ENCODE measurements at places on chromosomes 3 and 15.
A peak's percentile ranks its signal among the peaks of the same experiment; 100 is the strongest.

DNA sequence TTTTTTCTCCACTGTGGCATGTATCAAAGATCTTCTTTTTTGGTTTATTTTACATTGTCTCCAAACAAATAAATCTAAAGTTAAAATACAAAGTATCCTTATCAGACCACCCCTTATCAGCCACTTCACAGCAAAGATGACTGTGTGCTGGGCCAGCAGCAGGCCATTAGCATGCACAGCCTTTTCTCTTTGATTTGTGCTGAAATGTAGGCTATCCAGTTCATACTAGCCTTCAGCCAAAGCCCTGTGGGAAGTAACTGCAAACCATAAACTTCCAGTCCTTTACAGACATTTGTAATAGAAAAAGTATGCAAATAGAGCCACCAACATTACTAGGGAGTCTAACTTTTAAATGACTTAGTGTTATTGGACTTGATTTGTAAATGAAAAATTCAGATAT, 816.3 kb downstream of the FHIT start:
- no peak for DNase-seq

DNA sequence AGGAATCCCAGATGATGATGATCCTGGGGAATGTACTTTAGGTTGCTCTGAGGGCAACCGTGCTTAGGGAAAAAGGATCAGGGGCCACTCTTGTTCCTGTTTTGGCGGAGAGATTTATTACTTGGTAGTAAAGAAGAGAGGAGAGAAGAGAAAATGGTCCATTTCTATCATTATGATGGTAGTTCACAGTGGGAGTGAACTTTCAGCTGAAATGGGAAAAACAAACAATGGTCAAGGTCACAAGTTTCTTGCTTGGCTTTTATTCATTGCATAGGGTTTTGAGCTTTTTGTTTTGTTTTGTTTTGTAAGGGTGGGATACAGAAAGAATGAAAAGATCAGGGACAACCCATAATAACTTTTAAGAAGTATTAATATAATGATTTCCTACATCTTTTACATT, 7.7 kb upstream of the UMPS start:
- no peak for DNase-seq

- no peak for DNase-seq
Observed at GRCh38 chr3:49877716-49878115, 8.0 kb upstream of the CAMKV start.

DNA sequence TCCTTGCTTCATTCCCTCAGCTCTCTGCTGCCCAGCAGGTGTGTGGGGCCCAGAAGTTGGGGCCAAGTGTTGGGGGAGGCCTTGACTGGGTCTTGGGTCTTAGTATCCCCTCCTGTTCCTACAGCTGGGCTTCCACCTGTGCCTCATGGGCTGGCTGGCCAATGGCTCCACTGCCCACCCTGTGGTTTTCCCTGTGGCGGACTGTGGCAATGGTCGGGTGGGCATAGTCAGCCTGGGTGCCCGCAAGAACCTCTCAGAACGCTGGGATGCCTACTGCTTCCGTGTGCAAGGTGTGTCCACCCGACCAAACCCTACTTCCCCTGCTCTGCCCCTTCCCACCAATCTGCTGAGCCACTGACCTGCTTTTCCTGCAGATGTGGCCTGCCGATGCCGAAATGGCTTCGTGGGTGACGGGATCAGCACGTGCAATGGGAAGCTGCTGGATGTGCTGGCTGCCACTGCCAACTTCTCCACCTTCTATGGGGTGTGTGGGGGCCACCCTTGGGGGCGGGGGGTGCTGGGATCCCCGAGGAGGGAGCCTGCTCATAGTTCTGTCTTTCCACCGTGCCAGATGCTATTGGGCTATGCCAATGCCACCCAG, 10.9 kb downstream of the NT5DC2 start:
- no peak for DNase-seq

DNA sequence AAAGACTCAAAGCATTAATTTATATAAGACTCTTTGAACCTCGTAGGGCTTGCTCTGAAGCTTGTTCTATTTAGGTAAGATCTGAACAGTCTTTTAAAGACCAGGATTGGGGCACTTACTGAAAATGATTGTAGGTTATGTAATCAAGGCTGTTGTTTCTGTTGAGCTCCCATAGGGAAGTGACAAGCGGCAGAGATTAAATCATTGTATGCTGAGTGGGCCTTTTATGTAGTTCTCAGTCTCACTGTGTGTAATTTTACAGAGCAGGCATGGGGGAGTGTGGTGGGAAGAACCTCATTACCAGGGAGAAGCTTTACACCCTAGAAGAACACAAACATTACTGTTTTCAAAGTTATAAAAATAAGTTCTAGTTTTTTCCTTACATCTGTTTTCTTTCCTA, 160.0 kb upstream of the SNTN start:
- no peak for DNase-seq

DNA sequence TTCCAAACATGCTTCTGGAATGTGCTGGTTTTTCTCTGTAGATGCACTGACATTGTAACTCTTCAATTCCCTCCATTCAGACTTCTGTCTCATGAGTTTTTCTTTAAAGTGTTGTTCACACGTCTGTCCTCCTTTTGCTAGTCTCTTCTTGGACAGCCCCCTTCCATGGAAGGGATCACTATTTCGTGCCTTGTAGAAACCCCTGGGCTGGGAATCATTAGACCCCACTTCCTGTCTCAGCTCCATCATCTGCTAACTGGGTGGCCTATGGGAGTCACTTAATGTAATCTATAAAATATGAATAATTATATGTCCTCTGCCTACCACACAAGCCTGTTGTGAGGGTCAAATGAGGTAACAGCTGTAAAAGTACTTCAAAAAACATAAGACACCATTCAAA, 110.6 kb downstream of the THSD4 start:
- no peak for DNase-seq

DNA sequence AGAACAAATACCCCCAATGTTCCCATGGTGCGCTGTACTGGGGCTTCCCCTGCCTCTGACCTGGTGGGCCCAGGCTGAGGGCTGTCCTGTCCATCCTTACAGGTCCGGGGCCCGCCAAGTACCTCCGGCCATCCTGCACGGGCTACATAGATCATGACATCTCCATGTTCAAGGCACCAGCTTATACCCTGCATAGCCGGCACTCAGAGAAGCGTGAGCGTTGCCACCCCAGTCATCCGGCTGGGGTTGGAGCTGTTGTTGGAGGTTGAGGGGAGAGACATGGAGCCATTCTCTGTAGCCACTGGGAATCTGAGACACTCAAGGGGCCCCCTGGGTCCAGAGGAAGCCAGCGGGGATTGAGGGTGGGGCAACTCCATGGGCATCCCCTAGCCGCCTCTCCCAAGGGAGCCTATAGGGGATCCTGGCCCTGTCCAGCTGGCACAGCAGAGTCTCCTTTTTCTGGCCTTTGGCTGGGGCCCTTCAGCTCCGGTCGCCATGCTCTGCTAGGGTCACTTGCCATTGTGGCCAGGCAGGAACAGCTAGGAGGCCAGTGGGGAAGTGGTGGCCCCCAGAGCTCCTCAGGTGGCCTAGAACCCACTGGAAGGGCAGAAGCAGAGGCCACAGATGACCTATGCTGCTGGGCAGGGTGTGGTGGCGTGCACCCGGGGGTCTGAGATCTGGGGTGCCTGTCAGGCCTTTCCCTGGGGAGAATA, 12.5 kb upstream of the CSPG4 start:
- no peak for DNase-seq

DNA sequence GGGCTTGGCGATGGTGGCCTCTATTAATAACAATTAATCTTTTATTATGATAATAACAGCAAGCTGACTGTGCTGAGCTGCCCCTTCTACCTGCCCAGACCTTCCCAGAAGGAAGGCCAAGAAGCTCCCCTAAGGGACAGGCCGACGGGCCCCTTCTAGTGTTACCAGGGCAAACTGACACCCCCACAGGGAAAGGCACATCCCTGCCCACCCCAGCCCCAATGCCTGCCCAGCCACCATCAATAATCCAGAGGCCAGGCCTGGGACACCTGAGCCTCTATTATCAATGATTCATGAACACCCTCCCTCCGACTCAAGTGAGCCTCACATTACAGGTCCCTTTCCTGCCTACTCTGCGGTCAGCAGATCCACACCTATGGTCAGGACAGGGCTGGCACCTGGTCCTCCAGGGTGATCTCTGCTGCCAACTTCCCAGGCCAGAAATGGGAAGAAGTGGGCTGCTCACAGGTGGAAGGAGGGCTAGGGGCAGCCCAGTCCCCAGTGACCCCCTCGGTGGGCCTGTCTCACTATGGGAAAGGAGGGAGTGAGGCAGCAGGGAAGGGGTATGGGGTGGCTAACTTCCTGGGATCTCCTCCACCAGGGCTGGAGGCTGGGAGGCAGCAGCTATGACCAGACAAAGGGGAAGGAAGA, 1.8 kb downstream of the TWF2 start:
- no peak for DNase-seq

- DNase-seq, result no peak
Observed at GRCh38 chr3:96833301-96833700, 18.9 kb downstream of the EPHA6 start.

- DNase-seq, result no peak
Observed at GRCh38 chr3:105653868-105654267, 214.9 kb downstream of the CBLB start.

GRCh38 chr3:194930377-194931204, 244.9 kb downstream of the FAM43A start:
- DNase-seq, result peak; percentile 95

DNA sequence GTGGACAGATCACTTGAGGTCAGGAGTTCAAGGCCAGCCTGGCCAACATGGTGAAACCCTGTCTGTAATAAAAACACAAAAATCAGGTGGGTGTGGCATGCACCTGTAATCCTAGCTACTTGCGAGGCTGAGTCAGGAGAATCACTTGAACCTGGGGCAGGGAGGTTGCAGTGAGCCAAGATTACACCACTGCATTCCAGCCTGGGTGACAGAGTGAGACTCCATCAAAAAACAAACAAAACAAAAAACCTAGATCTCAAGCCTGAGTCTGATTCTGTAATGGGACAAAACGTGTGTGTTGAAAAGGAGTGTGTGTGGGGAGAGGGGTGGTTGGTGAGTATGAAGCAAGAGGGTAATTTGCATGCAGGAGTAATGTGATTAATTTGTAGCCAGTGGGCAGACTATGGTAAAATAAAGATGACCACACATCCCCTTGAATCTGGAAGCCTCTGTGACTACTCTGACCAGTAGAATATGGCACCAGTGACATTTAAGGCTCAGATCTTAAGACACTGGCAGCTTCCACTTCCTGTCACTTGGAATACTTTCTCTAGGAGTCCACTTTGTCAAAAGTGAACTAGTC, 18.4 kb upstream of the OPA1 start:
- no peak for DNase-seq

DNA sequence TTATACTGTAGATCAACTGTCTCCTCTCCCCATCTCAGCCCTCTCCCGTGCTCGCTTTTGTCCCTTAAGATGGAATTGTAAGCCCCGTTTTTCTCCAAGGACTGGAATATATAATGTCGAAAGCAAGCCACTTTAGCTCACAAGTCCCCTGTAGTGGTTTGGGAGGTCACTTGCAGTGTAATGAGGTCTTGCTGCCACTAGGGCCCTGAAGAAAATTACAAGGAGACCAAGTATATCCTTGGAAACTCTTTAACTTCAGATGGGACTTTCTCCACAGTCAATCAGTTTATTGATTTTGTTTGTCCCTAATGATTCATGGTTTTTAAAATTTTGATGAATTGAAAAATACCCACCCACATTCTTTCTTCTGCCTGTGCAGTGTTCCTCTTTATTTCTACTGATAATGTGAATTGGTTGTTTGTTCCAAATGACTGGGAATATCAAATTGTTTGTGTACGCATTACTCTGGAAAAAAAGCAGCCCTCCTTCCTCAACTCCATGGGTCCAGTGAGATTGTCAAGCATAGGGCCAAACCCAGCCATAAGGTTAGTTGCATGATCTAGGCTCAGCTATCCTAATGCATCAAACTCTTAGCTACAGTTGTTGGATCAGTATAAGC, 294.8 kb downstream of the MCTP2 start:
- no peak for DNase-seq

DNA sequence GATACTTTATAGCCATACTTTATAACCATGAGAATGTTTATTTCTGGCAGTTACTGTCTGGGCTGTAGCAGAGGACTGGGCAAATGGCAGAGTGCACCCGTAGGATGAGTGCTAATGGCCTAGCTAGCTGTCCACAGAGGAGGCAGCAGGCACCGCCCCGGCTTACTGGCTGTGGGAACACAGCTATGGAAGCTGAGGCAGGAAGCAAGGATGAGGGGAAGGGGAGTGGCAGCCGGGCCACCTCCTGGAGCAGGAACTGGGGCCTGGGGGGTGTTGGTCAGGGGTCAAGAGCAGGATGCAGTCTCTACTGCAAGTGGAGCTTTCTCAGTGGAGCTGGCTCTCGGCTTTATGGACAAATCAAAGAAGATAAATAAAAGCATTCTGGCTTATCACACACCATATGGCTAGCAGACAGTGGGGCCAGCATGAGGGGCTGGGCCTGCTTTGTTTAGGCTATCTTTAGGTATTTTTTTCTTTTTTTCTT, 316.8 kb upstream of the CTDSPL start:
- no peak for DNase-seq

- DNase-seq, result no peak
Observed at GRCh38 chr15:77839456-77839855, 206.7 kb upstream of the LINGO1 start.

GRCh38 chr3:184440151-184440550, 60.3 kb downstream of the CHRD start:
- DNase-seq, result no peak

DNA sequence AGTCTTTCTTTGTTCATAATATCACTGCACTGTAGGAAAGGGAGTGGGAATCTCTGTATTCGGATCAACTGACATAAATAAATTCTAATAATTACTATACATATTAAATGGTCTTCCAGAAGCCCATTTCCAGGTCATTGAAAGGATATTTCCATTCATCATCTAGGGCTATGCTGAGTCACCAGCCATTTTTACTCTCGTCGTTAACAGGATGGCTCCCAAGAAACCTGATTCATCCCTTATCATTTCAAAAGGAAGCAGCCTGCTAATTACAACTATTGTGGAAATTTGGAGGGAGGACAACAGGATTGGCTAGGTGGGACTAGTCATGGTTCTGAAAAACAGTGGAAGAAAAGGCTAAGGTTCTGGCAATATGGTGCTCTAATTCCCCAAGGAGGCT, 13.6 kb downstream of the GMNC start:
- no peak for DNase-seq

DNA sequence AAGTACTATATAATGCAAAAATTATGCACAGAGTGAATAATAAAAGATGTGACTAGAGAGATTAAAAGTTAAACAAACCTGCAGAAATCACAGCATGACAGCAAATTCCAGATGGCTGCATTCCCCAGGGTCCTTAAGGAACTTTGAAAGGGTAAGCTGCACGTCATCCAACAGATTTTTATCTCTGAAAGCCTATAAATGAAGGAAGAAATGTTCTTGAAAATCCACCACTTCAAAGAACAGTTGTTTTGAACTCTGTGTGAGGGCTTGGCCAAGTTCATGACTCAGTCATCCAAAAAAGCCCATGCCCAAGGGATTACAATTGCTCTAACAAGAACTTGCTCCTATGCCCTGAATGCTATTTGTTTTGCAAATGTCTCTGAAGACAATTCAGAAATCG, 603.6 kb downstream of the PLOD2 start:
- DNase-seq, result no peak

DNA sequence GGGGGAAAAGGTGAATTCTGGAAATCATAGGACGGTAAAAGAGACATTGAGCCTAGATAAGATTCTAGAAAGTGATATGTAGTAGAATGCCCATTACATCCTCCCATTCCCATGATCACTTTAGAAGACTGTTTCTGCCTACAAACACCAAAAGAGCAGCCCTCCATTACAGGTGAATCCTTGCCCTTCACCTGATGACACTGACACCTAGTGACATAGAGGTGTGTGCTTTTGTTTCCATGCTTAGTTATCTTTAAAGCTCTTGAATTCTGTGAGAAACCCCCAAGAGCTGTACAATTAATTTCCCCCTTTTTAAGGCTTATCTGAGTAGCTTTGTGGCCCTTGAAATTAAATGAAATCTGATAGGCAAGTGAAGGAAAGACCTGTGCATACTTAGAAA, 8.3 kb upstream of the BBX start:
- DNase-seq, result no peak
